ENCODE measurements at places on chromosomes 11 and 22.
A peak's percentile ranks its signal among the peaks of the same experiment; 100 is the strongest.

- peak; percentile 33 for DNase-seq
Observed at GRCh38 chr22:24975813-24976341, 23.4 kb downstream of the KIAA1671 start.

DNA sequence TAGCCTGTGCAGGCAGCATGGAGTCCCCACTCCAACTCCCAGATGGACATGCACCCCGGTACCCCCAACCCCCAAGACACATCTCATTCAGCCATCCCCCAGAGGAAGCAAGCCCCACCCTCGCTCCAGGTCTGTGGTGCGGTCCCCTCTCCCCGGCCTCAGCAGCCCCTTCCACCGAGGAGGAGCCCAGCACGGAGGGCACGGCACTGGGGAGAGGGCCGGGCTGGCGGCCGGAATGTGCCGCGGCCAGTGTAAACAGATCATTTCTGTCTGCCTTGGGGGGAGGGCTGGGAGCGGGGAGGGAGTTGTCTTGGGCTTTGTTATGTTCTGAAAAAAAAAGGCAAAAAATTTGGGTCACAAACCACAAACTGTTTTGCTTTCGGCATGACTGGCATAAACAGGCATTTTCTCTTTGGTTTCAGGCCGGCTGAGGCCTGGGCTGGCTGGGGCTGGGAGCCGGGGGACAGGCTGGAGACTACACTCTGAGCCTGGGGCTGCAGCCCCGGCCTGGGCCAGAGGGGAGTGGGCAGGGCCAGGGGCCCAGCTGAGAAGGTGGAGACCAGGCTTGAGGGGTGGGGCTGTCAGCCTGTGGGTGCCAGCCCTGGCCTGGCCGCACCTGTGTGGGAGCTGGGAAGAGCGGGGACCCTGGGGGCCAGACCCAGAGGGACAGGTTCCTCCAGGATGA lies 16.8 kb downstream of the IGF2 start:
- DNase-seq: no peak

- DNase-seq: no peak
Observed at GRCh38 chr11:116871248-116871647, 33.8 kb upstream of the APOA1 start.

GRCh38 chr11:69650081-69650831 lies 9.3 kb downstream of the CCND1 start:
- no peak for DNase-seq

GRCh38 chr22:29313576-29314466 lies 1.7 kb downstream of the RASL10A start:
- DNase-seq: no peak

DNA sequence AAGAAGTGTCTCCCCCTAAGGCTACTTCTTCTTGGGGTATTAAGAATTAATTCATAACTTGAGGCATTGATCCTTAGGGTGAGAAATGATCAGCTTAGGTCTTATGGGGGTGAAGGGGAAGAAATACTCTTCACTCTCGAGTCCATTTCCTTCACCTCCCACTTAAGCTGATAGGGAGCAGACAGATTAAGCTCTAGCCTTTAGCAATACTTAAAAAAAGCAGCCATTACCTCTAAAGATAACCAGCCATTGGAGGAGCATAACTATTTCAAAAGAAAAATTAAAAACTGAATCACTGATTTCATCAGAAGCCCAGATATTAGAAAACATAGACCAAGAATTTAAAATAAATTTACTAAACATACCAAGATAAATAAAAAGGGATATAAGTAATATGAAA lies 60.5 kb downstream of the ENTHD1 start:
- DNase-seq: no peak
